ENCODE measurements at places on chromosomes 1 and 21. TPM values are rescaled to one million over a fixed set of nuclear protein-coding genes. Genes with fewer than 3 reads are reported as not detected.

- DNase-seq = no peak
Observed at GRCh38 chr1:44015206-44015605, 16.1 kb downstream of the SLC6A9 start.

DNA sequence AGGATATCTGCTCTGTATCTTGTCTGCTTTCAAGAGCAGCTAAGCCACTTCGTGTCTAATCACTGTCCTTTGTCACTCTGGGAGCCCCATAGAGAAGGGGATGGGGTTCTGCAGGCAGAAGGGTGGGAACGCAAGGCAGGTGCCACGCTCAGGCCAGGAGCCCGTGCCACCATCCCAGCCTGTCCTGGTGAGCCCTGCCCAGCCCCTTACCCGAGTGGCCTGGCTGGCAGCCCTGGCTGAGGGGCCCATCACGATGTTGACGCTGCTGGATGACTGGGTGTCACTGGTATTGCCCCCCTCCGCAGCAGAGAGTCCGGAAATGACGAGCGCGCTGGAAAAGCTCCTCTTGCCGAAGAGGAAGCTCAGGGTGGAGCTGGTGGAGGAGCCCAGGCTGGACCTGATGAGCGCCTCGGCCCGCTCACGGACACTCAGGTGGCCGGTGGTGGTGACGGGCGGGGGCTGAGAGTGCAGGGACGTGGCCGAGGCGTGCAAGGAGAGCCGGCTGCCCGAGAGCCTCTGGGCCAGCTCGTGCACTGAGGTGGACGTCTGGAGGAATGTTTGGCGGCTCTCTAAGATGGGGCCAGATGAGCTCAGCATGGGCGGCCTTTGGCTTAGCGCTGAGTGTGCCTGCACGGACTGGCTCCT lies 35.6 kb downstream of the NTPCR start:
- no peak for DNase-seq

ZNF326 gene
- 15.4 TPM for total RNA-seq

DNA sequence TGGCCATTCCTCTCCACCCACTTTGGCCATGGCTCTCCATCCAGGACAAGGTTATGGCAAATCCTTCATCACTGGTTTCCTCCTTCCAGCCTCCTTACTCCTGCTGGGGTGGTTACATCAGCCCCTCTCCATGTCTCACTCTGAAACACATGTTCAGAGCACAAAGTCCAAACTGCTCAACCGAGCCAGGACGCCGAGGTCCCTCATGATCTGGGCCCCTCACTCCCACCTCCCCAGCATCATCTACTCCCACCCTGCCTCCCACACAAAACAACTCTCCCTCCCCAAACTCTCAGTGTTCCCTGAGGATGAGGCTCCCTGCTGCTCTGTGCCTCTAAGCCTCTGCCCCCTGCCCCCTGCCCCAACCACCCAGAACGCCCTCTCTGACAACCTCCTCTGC lies 33.3 kb upstream of the ZBTB40 start:
- DNase-seq = no peak

- DNase-seq = no peak
Observed at GRCh38 chr1:201381130-201381529, 3.6 kb upstream of the TNNT2 start.

DNA sequence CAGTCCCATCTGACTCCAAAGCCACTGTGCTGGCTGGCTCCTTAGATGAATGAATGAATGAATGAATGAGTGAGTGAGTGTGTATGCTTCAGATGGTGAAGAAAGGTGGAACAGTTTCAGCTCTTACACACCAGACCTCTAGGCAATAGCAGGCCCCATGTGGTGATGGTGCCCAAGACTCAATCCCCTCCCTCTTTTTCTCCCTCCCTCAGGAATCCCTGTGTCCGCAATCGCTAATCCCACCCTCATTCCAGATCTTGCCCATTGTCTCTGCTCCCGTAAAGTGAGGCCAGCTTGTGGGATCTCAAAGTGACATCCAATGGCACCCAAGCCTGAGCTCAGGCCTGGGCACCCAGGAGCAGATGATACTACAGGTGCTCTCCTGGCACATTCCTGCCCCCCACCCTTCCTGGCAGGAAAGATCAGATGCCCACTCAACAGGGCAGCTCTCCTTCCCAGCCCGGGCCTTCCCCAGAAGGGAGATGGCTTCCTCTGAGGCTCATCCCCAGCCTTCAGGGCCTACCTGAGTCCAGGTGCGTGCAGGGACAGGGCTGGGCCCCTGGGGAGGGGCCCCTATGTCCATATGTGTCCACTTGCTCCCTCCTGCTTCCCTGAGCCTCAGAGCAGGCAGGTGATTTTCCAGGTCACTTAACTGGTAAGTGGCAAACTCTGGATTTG lies 106.4 kb downstream of the HMGB4 start:
- no peak for DNase-seq

DNA sequence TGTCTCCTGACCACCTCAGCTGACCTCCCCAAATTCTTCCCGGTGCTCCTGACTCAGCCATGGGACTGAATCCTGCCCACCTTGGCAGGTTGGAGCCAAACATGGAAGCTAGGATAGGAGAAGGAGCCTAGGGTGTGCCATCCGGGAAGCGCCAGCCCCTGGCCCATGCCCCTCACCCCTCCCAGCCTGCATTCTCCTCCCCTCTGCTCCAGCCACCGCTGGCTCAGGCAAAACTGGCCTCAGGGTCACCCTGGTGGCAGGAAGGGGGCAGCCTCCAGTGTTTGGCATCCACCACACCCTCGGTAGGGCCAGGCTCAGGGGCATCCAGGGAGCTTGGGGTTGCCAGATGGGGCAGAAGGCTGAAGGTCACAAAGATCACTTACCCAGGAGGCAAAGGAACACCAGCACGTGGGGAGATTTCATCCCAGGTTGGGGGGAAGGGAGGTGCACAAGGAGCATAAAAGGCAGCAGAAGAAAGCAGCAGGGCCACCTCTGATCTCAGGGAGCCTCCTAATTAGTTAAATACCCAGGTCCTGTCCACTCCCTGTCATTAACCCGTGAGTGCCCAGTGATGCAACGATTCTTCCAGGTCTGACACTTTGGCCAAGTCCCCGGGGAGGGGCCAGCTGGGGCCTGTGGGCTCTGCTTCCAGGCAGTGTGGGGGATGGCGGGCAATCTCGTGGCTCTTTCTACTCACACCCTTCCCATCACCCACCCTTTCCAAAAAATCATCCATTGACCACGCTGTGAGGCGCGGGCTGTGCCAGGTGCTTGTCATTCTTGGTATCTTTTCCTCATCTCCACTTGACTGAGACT lies at the start of gene PLA2G2E:
Gene PLA2G2E, minus strand, starts transcription at position 481 of the 816 bp plus-strand sequence. Its CDS starts 58 bp downstream, at position 423.
- DNase-seq = no peak

- DNase-seq = no peak
Observed at GRCh38 chr1:204619721-204620120, 65.8 kb downstream of the LRRN2 start.

- DNase-seq = no peak
Observed at GRCh38 chr1:108114033-108114599, 86.0 kb downstream of the SLC25A24 start.

GRCh38 chr1:118302145-118302544 lies 117.1 kb upstream of the SPAG17 start:
- no peak for DNase-seq

DNA sequence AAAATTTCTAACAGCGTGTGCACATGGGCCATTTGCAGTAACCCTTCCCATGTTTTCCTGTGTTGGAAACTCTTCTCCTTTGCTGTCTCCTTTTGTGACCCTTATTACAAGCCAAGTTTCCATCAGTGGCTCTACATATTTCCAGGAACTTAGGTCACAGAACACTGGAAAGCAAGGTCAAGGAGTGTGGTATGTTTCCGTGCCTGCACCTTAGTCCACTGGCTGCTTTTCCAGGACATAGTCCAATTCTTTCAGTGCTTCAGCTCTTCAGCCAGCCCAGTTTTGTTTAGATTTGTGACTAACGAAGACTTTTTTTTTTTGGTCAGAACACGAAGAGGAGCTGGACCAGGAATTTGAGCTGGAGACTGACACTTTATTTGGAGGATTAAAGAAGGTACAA lies 33.8 kb downstream of the HHAT start:
- DNase-seq = no peak

Measured in mesenteric fat pad (tissue), 1 donor.